ENCODE measurements at places on chromosomes 7 and 10.

DNA sequence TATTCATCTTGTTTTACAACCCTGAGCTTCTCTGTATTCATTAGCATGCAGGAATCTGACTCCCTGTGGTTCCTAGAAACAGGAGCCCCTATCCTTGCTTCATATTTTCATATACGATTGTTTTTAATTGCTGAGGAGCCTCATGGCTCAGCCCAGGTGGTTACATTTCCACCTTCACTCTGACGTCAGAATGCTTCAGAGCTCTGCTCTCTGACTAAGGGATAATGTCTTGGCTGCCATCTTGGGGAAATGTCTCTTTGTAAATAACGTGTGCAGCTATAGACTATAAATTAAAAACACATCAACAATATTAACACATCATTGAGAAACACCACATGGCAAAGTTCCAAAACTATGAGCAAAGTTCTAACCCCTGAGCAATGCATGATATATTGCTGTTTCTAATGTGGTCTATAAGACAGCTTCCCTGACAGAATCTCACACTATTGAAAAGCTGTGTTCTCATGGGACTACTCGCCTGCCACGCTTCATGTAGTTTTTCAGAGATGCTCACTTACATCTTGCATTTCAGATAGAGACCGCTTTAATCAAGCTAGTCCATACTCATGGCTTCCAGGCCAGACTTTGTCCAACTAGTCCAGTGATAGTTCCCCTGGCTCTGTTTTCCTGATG, 227.0 kb downstream of the SORCS3 start:
- DNase-seq, result no peak

GRCh38 chr7:45514944-45515343, 59.2 kb upstream of the ADCY1 start:
- no peak for DNase-seq

GRCh38 chr7:27147199-27148030, at the start of gene HOXA6:
HOXA6 (minus strand) TSS chr7:27147774; CDS start chr7:27147749, 25 bp downstream.
- no peak for DNase-seq

GRCh38 chr7:91043186-91043585, 221.0 kb upstream of the FZD1 start:
- DNase-seq, result no peak

DNA sequence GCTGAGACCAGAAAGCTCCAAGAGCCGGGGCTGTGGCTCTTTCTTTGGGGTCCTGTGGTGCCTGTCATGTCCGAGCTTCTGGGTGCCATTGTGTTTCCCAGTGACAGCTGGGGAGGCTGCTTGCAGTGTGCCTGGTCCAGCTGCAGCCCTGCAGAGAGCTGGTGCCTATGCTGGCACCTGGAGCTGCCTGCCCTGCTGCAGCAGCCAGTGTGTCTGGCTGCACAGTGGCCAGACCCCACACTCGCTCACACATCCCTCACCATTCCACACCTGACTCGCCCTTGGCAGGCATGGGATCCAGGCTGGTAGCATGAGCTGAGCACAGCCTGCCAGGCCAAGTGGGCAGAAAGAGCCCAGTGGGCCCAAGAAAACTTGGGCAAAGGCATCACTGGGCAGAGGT, 635.1 kb upstream of the SEMA3D start:
- no peak for DNase-seq

DNA sequence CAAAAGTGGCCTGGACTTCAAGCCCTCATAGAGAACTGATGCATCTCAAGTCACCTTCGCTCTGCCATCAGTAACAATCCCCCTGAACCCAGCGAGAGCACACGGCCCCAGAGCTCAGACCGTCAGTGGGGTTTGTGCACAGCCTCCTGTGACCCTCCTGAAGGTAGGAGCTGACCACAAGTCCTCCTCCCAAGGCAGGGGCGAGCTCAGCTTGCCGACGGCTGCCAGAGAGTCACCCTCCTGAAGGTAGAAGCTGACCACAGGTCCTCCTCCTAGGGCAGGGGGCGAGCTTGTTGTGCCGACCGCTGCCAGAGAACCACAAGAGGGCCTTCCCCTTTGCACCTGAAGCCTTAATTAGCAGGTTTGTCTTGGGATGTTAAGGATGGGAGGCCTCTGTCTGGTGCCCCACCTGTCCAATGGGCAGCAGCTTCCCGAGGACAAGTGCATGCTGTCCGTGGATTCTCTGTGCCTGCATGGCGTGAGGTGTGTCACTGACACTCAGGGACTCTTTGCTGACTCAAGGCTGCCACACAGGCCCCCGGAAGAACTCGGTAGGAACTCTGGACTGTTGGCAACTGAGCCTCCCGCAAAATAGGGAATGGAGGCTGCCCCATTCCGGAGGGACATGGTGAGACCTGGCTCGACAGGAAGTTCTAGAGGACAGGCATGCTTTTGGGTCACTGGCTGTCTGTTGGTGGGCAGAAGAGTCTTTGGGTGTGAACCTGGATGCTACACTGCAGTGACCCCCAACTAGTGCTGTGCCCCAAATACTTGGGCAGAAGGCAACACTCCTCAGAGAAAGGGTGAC, 487.4 kb downstream of the DNAJB6 start:
- no peak for DNase-seq

GRCh38 chr10:118504467-118505205, 90.8 kb downstream of the PRLHR start:
- DNase-seq, result no peak

- DNase-seq, result no peak
Observed at GRCh38 chr10:107163881-107164861, at the start of gene SORCS1. SORCS1 (minus strand) TSS chr10:107164706.

DNA sequence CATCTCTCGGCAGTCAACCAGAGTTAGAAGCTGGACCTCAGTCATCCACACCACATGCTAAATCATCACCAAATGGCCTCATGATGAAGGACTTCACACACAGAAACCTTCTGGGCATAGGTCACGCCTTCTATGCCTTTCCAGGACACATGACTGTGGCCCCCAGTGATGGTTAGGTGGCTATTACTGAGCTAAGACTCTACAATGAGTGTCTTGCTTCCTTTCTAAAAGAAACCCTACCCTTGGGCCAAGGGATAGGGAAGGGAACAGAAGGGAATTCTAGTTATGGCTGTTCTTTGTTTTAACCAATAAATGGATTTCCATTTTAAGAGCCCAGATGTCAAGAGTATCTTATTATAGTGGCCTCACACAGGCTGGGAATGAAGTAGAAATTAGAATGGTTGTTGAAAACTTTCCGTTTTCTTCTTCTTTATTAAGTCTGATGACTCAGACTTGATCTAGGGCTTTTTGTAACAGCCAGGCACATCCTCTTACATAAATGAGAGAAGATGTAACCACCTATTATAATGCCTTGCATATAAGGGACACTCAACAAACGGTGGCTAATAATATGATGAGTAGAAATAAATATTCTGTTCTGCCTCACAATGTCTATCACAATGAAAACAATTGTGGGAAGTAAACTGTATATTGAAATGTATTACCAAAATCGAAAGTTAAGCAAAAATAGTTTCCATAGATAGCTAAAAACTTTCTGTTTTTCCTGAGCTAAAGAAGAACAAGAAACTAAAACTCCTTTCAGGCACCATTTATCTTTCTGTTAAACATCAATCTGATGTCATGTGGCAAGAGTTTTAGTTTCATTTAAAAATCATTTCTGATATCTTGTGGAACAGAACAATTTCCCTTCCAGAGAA, 62.5 kb upstream of the TOMM7 start:
- no peak for DNase-seq

- no peak for DNase-seq
Observed at GRCh38 chr7:66630531-66630930, 1.9 kb downstream of the KCTD7 start.

DNA sequence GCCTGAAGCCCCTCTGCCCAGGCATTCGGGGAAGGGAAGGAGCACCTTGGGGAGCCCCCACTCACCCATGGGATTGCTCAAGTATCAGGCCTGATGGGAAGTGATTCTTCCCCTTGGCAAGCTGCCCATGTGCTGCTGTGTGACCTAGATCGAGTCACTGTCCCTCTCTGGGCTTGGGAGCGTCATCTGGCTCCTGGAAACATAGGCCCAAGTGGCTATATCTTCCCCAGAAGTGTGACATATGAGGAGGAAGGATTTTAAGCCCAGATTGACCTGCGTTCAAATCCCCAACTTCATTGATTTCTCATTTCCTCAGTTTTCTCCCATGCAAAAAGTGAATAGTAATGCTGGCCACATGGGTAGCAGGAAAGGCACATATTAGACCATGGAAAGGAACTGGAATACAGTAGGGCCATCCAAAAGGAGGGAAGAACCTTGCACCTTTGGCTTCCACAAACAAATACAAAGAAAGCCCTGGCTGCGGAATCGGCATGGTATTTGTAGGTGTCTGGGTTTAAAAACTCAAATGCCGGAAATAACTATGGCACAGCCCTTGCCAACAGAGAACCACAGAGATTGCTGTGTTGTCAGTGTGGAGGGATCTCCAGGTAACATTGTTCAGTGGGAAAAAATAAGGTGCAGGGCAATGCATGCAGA, 169.5 kb upstream of the ZMIZ1 start:
- DNase-seq, result no peak

GRCh38 chr10:24303522-24304310, 94.8 kb downstream of the KIAA1217 start:
- no peak for DNase-seq

- no peak for DNase-seq
Observed at GRCh38 chr10:79379512-79380124, 32.3 kb downstream of the PPIF start.

DNA sequence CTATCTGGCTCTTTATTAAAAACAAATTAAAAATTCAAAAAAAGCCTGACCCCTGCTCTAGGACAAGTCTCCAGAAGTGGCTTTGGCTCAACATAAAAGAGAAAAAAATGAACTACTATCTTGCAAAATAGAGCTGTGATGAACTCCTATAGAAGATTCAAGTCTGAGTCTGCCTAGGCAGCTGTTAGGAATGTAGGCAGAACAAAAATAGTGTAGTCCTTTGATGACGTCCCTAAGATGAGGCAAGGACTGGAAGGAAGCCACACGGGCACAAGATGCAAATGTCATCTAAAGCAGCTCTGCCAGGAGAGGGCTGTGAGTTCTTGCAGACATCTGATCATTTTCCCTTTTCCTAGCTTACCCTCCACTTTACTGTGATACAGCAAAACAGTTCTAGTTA, 20.5 kb downstream of the ASNS start:
- no peak for DNase-seq

GRCh38 chr10:130357226-130357625, 221.0 kb downstream of the GLRX3 start:
- DNase-seq, result no peak

- DNase-seq, result no peak
Observed at GRCh38 chr10:84510121-84510520, 181.7 kb downstream of the CCSER2 start.

DNA sequence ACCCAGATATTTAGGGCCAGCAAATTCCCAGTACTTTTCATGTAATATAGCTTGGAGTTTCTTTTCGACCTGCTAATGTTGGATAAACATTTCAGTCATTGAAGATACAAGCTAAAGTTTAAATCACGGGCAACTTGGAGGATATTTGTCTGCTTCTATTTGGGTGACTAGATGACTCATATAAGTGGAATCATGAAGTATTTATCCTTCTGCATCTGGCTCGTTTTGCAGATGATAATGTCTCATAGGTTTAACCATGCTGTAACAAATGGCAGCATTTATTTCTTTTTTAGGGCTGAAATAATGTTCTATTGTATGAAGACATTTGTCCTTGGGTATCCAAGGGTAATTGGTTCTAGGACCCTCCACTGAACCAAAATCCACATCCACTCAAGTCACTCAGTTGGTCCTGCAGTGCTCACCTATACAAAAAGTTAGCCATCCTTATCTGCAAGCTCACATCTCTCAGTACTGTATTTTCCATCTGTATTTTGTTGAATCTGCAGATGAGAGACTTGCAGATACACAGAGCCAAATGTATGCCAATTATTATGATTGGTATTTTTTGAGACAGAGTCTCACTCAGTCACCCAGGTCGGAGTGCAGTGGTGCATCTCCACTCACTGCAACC, 187.2 kb upstream of the CSTF2T start:
- DNase-seq, result no peak

DNA sequence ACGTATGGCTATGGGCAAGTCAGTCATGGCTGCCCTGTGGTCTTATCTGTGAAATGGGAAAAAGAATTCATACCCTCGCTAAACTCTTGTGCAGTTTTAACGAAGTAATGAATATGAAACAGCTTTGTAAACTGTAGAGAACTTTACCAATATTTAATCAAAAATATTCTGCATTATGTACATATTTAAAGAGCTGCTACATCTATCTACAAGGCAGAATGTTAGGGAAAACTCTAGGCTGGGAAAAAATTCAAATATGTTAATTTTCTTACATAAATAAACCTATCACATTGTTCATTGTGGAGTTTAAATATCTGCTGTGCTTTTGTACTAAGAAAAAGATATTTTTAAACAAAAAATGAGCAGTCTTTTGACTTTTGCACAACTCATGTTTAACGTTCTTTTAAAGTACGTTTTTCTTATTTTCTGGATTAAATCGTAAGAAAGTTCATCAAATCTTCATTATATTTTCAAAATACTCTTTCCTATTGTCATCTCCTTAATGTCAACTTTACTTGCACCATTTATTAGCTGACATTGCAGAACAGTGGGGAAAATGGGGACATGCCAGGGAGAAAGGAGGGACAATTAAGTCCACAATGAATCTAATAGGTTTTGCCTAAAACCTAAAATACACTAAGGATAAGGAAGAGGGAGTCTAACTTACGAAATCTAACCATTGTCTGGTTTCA, 57.5 kb downstream of the ICA1 start:
- no peak for DNase-seq

GRCh38 chr10:120426306-120426705, 30.7 kb upstream of the PLPP4 start:
- DNase-seq, result no peak

DNA sequence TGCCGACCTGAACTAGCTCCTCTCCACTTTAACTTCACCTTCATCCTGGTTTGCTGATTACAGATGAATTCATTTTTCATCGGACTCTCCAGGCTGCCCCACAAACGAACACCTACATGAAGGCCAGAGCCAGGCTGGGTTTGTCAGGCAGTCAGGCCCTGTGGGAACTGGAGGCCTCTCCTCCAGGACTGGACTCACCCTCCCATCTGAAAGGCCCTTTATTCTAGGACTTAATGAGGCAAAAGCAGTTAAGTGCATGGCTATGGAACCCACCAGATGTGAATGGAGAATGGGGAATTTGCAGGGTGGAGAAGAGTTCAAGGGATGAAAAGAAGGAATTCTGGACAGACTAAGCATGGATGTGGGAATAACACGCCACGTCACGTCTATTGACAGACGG, 170.8 kb downstream of the ARHGAP12 start:
- no peak for DNase-seq

DNA sequence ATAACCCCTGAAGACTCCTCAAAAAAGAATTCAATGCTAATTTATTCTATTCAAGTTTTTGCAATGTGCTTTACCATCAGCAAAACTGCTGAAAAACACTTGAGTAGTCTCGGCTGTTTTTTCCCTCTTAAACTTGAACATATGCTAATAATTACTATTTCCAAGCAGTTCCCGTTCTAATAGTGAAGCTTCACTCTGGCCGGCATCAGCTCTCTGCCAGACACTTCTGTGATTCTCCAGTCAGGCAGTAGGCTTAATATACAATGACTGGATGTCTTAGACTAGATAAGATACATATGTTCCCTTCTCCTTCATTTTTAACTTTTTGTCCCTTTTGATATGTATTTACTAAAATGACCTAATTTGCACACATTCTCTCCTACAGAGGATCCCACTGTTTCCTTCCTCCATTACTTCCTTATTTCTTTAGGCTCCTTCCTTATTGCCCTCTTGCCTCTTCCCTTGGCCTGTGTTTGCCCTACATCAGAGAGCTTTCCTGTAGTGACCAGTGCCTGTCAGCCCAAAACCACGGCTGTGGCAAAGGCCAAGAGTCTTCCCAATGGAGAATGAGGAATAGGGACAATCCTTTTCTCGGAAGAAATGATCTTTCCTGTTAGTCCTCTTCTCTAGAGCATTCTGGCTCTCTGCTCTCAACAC, 23.5 kb downstream of the HEPACAM2 start:
- DNase-seq, result no peak
